ENCODE measurements at places on chromosomes 7 and 10.

DNA sequence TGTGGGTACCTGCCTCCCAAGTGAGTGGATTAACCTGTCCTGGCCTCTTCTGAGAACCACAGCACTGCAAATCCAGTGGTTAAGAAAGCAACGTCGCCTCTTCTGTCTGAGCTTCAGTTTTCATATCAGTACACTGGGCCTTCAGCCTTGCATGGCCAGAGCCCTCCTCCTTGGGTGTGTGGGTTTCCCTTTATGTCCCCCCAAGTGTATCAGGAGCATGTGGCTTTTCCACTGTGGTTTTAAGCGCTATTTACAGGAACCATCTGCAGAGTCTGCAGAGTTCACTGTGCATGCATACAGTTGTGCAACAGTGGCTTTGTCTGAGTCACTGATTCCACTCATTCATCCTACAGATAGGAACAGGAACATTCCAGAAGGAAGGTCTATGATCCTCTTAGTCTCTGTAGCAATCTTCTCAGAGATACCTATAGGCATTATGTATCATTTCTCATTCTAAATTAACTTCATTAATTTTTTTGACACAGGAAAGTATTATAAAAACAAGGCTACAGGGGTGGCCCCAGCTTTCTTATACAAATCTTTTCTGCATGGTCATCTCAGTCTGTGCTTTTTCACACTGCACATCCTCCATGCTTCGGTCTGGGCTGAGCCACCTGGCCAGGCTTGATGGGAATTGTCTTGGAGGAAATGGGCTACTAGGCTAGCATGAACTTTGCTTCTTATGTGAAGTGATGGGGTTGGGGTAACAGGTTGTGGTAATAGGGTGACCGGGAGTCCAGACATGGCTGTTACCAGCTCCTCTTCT is 17.1 kb downstream of the MBL2 start:
- H3K4me1 ChIP-seq = no peaks in the 10 kb centered on the region
- H3K27ac ChIP-seq = no peak overlapping the region
- no peak overlapping the region for H3K4me3 ChIP-seq
- DNase-seq = no peak
- H3K27me3 ChIP-seq = no peaks in the 10 kb centered on the region

GRCh38 chr10:127216786-127217185 is 20.4 kb upstream of the INSYN2A start:
- H3K27me3 ChIP-seq = no peaks in the 10 kb centered on the region
- H3K4me3 ChIP-seq = no peak overlapping the region
- H3K27ac ChIP-seq = no peak overlapping the region
- DNase-seq = no peak
- peaks cover 6% of the 10 kb centered on the region for H3K36me3 ChIP-seq
- H3K4me1 ChIP-seq = no peaks in the 10 kb centered on the region

DNA sequence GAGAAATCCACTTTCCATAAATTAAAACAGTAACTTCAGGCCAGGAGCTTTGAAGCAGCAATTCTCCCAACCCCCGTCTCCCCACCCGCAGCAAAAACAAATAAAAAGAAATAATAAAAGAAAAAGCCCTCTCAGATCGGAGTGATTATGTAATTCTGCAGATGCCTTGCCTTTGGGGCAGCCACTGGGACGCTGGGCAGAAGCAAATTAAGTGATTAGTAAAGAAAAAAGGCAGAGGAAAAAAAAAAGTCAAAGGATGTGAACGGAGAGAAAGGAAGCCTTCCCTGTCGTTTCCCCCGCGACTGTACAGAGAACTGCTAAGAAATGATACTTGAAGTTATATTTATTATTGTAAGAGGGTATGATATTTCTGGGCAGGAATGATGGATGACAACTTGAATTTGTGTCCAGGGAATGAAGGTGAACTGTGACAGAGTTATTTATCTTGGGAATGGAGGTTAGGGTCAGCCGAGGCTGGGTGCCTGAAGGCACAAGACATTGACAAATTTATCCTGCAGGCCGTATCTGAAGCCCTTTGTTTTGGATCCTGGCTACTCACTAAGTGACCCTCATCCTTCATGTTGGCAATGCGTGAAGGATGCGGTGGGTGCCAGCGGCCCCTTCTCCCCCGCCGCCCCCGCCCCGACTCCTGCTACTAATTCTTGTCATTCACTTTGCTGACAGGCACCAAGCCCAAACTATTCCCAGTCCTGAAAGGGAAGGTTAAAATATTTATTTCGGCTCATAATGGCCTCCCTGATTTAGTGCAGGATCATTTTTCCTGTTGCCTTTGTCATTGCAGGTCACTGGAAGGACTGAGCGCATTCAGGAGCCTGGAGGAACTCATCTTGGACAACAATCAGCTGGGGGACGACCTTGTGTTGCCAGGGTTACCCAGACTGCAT is 604.0 kb downstream of the LRMDA start:
- DNase-seq = no peak
- H3K27ac ChIP-seq = no peak overlapping the region
- no peaks in the 10 kb centered on the region for H3K27me3 ChIP-seq
- H3K4me1 ChIP-seq = peaks cover 15% of the 10 kb centered on the region
- H3K4me3 ChIP-seq = peak overlapping the region; percentile 51

DNA sequence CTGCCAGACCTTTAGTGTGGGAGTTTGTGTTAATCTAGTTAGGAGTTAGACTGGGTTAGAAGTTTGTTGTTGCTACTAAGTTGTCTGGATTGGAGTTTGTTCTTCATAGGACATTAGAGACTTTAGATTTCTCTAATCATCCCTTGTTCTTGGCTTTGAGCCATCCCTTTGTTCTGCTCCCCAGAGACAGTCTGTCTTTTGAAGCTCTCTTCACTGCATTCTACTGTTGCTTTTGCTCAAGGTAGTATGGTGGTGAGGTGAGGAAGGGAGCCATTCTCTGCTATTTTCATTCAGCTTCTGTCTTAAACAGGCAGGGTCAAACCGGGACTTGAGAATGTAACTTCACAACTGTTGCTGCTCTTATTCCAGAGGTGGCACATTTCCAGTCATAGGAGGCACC is 10.4 kb upstream of the TARP start:
- DNase-seq = no peak
- no peak overlapping the region for H3K4me3 ChIP-seq
- H3K36me3 ChIP-seq = no peaks in the 10 kb centered on the region
- peaks cover 8% of the 10 kb centered on the region for H3K4me1 ChIP-seq
